Left colon (tissue), 2 donors: ENCODE measurements at places on chromosomes 5 and 9. TPM values are rescaled to one million over a fixed set of nuclear protein-coding genes. Genes with fewer than 3 reads are reported as not detected.

GRCh38 chr9:114008667-114009410 is 69.3 kb downstream of the AMBP start:
- DNase-seq = peak; percentile 9

The CRB2 gene
- total RNA-seq = 0.92 TPM

The CDX1 gene
- 323 TPM for total RNA-seq

DNA sequence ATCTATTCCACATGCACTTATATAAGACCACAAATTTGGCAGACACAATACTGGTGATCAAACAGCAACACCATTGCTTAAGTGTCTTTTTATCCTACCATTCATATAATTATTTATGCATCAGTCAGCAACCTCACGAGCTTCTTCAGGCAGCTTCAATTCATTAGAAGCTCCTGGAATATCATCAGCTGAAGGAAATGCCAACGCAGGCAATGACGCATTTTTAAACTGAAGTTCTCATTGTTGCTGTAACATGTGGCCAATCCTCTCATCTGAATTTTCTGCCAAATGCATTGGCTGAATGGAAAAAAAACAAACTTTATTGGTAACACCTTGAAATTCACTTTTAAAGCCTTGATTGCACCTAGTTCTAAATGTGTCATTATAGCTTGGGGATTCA is 376.4 kb upstream of the RGMB start:
- DNase-seq = no peak

The CD14 gene
- 35.5 TPM for total RNA-seq

DNA sequence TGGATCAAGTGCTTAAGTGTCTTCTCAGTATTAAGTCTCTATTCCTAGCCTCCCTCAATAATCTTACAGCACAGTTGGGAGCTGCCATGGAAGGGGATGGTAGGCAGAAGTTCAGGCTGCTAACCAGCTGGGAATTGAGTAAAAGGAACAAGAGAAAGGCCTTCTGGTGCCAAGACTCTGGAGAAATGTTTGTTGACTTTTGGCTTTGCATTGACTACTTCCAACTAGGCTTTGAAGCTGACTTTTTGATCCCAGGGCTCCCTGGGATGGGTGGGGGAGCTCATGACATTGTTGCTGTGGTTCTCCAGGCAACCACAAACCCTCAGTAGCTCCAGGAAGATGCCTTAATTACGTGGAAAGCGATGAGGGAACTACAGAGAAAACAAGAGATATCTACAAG is 85.2 kb upstream of the HTR4 start:
- no peak for DNase-seq

DNA sequence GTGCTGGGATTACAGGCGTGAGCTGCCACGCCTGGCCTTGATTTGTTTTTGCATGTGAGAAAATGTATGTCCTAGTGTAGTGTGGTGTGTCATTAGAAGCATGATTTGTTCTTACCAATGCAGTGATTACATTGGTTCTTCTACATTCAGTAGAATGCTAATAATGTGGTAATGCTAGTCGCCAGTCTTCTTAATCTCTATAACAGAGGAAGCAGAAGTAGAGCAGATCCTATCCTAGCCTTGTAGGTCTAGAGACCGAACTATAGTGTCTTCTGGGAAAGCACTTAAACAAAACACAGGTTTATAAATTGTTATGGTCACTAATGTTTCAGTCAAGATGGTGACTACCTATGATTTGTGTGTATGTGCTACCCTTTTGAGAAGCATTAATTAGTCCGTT is 197.5 kb upstream of the DMRT1 start:
- DNase-seq = no peak

GRCh38 chr5:80255431-80255810 is 427 bp downstream of the SERINC5 start:
- DNase-seq = peak; percentile 82

- no peak for DNase-seq
Observed at GRCh38 chr5:83281658-83282057, 189.9 kb upstream of the VCAN start.

DNA sequence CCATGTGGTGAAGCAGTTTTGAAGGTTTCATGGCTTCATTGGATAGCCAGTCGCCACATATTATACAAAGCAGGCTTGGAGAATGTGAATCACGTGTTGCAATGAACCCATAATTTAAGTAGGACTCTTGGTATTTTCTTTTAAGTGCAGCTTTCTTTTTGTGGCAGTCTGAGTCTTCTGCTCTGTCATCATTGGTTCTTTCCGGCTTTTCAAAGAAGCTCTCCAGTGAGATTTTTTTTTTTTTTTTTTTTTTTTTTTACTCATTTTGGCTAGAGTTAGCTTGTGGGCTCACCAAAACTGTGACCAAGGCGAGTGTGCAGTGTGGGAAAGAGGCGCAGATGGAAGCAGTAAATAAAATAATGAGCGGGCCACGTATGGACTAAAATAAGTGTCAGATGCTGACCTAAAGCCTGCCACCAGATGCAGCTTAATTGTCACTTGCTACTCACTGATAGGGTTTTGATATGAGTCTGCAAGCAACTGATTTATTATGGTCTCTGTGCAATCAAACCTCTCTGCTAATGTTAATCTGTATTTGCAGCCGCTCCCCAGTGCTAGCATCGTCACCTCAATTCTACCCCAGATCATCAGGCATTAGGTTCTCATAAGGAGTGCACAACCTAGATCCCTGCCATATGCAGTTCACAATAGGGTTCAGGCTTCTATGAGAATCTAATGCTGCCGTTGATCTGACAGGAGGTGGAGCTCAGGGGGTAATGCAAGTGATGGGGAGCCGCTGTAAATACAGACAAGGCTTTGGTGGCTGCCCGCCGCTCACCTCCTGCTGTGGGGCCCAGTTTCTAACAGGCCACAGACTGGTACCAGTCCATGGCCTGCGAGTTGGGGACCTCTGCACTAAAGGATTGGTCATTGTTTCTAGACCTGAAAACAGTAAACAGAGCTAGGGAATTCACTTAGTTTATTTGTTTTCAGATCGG is 45.5 kb upstream of the LARP1 start:
- DNase-seq = no peak

DNA sequence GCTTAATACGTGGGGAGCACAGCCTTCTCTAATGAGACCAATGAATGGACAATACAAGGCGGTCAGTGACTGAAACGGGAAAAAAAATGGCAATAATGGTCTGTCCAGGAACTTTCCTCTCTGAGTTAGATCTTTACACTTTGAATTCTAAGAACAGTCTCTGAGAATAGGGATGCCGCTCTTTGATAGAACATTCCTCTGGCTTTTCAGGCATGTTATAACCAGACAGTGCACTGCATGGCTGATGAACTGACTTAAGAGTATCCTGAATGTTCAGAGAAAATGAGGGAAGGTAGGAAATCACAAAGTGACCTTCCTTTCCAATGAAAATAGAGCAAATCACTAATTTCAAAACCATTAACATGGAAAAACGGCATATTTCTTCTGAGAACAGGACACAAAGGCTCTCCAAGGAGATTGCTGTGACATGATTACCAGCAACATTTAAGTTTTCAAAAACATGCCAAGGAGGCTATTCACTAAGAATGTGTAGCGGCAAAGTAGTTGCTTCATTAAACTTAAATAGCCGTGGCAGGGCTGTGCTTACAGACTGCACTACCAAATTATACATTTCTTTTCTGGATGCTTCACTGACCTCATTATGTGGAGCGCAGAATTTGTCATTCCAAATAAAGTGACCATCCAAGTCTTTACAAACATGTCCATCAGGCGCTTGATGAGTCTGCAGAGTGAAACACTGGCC is 105.9 kb downstream of the MARCHF3 start:
- no peak for DNase-seq

DNA sequence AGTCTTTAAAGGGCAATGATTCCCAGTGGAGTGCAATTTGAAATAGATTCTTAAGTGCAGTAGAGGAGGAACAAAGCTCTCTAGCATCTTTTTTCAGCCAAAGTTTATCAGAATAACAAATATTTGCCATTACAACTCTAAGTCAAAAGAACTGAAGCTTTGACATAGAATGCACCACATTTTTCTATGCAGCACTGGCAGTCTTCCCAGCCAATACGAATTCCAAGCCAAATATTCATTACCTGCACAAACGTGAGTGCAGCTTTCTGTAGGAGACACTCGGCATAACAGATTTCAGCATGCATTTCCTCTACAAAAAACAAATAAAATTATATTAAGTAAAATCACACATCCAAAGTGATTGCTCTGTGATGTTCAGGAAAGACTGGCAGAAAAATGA is 103.4 kb downstream of the TTC39B start:
- no peak for DNase-seq

GRCh38 chr5:36013182-36013581 is 22.0 kb upstream of the UGT3A1 start:
- DNase-seq = no peak

The NOXA1 gene
- 33.3 TPM for total RNA-seq

DNA sequence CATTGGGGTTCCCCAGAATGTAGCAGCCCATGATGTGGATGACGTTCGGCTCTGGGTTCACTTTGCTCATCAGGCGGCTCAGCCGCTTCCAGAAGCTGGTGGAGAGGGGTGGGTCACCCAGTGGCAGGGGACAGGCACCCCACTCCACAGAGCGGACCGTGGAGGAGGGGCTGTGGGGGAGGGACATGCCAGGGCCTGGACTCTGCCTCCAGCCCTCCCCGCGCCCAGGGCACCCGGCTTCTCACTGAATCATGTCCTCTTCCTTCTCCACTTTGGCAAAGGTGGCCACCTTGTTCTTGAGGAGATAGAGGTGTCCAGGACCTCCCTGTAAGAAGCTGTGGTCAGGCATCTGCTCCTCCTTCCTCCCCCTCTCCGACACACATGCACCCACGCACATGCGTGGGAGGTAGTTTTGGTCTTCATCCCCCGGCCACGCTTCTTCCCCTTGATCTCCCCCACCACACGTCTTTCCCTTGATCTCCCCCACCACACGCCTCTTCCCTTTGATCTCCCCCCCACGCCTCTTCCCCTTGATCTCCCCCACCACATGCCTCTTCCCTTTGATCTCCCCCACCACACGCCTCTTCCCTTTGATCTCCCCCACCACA is 8.9 kb upstream of the ENTPD8 start:
- DNase-seq = peak; percentile 23

DNA sequence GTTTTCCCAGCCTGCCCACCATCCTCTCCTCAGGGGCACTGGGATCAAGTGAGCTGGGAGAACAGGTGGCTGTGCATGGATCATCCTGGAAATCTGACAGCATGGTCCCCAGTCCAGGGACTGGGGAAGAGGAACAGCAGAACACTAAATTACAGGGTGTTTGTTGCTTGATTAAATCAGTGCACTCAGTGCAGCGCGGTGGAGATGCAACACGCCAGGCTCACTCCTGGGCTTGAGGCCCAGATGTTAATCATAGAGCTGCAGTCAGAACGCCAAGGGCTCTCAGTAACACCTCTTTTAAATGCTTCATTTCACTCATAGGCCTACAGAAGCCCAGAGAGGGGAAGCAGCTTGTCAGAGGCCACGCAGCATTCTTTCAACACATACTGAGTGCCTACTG is 14.2 kb upstream of the LARP1 start:
- DNase-seq = no peak

The CRAT gene
- 62.4 TPM for total RNA-seq

DNA sequence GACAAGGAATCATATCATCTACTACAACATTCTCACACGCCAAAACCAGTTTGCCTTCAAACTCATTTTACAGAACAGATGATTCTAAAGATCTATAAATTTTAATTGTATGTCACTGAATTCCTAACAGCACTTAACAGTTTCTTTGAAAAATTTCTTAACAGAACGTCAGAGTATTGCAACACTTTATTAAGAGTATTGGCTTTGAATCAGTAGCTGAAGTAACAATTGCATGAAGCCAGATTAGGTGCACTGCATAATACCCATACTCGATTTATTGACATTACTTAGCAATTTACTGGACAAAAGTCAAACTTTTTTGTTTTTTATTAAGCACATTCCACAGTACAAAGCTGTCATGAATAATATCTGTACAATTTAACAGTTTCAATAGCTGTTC is 75.8 kb downstream of the SMIM23 start:
- DNase-seq = no peak

- no peak for DNase-seq
Observed at GRCh38 chr9:131187957-131188356, 62.6 kb downstream of the NUP214 start.

DNA sequence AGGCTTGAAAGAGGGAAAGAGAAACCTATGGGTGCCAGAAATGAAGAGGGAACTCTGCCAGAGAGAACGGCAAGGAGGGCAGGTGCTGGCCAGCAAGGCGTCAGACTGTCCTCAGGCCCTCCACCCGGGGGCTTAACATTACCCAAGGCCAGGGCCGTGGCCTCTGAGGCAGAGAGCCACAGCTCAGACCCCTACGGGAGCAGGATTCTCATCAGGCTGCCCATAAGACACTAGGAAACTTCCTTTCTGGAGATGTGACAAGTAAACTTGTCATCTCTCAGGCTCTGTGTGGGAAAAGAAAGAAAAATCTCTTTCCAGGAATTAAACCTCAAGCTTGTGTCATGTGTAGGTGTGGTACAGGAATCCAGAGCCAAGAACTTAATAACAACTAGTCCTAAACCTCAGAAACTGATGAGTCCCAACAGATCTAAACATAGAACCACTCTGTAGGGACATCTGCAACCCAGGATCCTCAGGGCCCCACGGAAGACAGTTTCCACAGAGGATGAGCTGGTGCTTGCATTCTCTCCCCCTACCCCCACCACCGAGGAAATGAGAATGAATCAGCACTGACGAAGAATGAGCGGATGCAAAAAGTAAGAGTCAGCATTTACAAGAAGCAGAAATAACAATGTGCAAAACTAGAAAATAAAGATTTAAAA is 74.3 kb downstream of the DCP2 start:
- DNase-seq = no peak

The PCDHGA10 gene
- 5.3 TPM for total RNA-seq

- no peak for DNase-seq
Observed at GRCh38 chr5:5276430-5276829, 136.3 kb downstream of the ADAMTS16 start.

DNA sequence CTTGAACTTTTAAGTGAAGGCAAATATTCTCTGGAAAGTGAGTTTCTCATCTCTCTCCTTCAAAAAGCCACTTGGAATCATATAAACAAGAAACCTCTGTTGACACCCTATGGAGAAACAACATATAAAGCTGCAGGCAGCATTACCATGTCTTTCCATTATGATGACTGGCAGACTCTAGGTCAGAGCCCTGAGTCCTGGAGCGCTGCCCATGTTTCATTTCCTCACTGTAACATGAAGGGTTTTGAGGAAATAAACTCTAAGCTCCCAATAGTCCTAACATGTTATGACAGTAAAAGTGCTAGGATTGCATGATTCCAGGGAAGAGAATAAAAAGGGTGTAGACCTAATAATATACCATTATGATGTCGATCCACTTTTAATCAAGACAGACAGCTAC is 220.6 kb downstream of the CTNND2 start:
- peak; percentile 27 for DNase-seq

DNA sequence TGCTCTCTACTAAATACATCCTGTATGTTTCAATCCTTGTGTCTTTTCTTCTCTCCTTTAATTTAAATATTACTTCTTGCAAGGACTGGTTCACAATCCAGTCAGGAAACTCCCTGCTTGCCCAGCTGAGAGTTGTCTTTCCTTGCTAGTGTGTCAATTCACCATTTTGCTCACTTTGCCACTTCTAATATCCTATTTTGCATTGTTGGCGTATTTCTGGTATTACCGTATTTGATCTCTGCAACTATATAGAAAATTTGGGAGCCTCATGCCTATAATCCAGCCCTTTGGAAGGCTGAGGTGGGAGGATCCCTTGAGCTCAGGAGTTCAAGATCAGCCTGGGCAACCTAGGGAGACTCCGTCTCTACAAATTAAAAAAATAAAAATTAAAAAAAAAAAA is 90.5 kb upstream of the TTC23L start:
- no peak for DNase-seq

The NEUROG1 gene
- not detected for total RNA-seq

The PCDHGA11 gene
- 1.3 TPM for total RNA-seq

- no peak for DNase-seq
Observed at GRCh38 chr9:31908891-31909480, 475.5 kb upstream of the ACO1 start.

GRCh38 chr5:128413356-128413755 is 124.7 kb downstream of the FBN2 start:
- DNase-seq = no peak
